Retinal pigment epithelial cell (primary cell): ENCODE measurements at places on chromosomes 4 and X.

- DNase-seq: no peak
Measured at GRCh38 chrX:129786210-129786651, 6.5 kb downstream of the SASH3 start.

GRCh38 chr4:7192252-7193029, at the start of gene SORCS2:
Gene SORCS2 (plus strand): TSS chr4:7192538.
- DNase-seq: no peak

- no peak for DNase-seq
Measured at GRCh38 chr4:124428648-124429047, 283.9 kb downstream of the ANKRD50 start.

GRCh38 chr4:111717921-111718320, 427.3 kb upstream of the FAM241A start:
- no peak for DNase-seq

DNA sequence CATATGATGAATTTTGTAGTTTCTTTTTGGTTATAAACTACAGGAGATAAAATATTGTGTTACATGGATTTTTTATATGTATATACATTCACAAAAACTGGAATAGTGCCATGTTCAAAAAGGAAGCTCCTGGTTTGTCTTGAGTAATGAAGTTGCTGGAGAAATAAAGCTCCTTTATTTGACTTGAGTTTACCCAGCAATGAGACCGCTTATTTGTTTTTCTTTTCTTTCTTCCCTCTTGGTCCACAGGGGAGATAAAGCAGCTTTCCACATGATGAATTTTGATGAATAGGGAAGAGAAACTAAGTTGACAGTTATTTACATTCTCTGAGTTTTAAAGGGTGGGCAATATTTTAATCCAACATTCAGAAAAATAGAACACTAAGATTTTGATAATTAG, 176.5 kb downstream of the GPM6A start:
- DNase-seq: no peak

DNA sequence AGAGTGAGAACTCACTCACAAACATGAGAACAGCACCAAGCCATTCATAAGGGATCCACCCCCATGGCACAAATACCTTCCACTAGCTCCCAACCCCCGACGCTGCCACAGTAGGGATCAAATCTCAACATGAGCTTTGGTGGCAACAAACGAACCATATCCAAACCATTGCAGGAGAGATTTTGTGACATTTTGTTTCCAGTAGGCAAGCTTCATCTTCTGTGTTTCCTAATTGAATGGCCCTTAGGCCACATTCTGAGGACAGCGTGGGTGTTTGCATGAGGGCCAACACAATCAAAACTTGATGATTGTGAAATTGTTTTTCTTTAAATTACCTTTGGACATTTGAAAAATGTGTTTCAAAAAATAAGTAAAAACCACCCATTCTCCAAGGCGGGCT, 102.6 kb upstream of the LNX1 start:
- no peak for DNase-seq

- DNase-seq: no peak
Measured at GRCh38 chr4:112645541-112646329, 8.8 kb downstream of the LARP7 start.

DNA sequence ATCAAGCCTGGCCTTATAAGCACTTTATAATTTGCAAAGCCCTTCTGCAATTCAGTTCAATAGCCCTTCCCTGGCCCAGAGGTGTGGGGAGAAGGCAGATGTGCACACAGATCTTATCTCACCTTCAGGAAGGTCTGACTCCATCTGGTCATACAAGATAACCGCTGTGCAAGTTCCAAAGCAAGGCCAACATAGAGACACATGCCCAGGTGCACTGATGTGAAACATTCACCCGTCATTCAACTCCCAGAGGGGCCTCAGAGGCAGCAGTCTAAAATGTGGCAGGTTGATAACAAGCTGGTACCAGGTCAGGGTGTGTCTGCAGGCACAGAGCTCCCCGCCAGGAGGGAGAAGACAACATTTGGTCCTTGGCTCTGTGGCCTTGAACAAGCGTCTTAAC, 10.9 kb upstream of the WFS1 start:
- DNase-seq: no peak

GRCh38 chr4:168731706-168732414, 235.0 kb downstream of the PALLD start:
- no peak for DNase-seq

GRCh38 chr4:185755451-185755850, 56.5 kb downstream of the SORBS2 start:
- no peak for DNase-seq

DNA sequence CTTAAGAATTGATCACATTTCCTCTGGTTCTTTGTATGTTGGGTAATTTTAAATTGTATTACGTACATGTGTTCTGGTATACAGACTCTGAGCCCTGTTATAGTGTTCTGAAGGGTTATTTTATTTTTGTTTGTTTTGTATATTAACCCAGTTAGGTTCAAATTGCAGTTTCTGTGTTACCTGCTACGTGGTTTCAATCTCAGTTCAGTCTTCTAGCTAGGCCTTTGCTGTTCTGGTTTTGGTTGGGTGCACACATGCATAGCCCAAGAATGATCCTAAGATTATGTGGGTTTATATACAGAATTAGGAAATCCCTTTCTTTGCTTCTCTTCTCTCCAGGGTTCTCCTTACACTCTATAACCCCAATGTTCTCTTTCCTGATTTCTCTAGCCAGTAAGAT, 161.0 kb downstream of the PPP1R2C start:
- no peak for DNase-seq

DNA sequence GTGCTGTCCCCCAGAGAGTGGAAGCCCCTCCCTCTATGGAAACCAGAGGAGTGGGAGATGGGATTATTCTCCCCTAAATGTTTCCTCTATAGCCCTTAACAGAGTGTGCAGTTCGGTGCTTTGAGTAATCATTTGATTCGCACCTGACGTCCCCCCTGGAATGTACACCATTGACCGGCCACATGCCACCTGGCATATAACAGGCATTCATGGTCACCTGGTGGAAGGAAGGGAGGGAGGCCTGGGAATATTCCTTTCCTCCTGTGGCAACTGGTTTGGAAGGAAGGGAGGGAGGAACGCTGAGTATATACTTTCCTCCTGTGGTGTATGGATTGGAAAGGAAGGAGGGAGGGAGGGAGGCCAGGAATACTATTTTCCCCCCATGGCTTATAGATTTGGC, 77.2 kb downstream of the CRMP1 start:
- DNase-seq: no peak

- no peak for DNase-seq
Measured at GRCh38 chr4:126552321-126552720, 1080.4 kb upstream of the INTU start.

DNA sequence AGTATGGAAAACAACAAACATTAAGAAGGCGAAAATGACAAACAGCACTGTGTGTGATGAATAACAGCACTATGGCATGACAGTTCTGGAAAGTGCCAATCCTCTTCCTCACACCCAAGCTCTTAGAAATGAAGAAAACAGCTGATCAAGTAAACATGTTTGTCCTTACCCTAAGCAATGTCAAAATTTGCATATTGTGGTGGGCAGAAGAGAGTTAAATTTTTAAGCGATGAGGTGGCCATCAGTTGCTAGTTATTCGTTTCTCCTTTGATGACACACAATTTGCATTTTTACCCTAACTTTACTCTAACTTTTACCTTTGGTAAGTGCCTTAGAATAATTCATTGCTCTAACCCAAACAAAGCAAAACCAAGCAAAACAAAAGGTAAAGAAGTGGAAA, 8.8 kb downstream of the PROM1 start:
- DNase-seq: no peak
